Cerebellum (tissue), 4 donors: ENCODE measurements at places on chromosomes 3 and 15.

GRCh38 chr15:92634060-92634459 is 21.5 kb downstream of the FAM174B start:
- no peak for DNase-seq

DNA sequence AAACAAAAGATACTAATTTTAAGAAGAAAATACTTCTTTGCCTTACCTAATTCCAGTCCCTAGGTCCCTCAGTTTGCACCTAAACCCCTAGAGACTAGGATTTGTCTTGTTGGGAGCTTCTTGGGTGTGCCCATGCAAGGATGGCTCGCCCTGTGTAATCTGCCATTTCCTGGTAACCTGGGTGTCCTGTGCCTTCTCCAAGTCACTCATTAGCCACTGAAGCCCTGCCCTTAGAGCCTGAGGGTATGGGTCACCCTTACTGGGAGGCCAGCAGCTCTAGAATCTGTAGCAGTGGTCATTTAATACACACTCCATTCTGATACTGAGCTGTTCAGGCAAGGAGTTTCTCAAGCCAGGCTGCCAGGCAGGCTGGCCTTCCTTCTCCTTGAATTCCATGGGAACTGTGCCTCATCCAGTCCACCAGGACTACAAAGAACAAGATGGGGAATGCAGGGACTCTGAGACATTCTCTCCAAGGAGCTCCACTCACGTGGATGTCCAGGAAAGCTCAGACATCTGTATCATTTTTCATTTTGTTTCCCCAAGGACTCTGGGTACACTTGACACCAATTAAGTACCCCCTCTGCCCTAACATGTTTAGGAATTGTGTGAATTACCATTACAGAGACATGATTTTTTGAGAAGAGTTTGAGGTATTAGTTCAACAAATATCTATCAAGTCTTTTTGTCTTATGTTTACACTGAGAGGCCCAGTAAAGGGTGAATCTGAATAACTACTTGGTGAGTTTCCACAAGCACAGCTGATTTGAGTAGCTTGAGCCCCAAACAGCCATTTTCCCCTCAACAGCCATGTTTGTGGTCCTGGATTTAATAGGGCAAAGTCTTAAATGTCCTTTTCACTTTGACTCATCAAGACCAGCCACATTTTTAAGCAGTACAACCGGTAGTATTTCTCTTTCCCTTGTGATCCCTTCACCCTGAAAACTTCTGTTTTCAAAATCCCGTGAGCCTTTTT is 52.6 kb downstream of the ARNT2 start:
- no peak for DNase-seq

DNA sequence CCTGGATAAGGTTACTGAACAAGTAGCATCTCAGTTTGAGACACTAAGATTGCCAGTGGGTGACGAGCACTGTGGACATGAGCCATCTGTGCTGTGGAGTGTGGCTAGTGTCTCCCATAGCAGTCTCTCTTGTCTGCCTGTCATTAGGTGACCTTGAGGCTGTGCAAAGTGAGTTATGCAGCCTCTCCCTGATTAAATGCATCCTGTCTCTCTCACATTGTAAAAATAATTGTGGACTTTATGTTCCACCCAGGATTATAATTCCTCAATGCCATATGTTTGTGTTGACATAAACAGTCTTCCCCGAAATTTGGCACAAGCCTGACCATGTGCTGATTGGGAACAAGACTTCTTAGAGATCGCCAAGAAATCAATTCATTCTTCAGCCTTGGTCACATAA is 168.9 kb downstream of the MYRIP start:
- peak; percentile 41 for DNase-seq

DNA sequence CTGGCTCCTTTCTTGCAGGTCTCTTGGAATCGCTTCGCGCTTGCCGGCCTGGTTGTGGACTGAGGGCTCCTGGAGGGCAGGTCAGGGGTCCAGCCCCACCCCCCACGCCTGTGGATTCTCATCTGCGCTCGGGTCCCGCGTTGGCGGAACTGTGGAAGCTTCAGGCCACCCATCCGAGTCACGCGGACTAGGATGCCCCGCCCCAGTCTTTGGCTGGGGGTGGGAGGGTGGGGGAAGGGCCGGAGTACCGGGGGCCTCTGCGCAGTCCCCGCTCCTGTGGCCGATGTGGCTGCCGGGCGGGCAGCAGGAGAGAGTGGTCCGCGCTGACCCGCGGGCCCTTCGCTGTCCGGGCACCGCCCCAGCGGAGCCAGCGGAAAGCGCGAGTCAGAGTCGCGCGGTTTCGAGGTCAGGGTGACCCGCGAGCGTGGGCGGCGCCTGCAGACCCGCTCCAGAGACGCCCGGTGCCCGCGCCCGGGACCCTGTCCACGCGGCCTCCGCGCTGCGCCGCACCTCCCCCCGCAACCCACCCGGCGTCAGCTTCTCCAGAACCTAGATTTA is 114.2 kb downstream of the KLF13 start:
- DNase-seq: peak; percentile 73

DNA sequence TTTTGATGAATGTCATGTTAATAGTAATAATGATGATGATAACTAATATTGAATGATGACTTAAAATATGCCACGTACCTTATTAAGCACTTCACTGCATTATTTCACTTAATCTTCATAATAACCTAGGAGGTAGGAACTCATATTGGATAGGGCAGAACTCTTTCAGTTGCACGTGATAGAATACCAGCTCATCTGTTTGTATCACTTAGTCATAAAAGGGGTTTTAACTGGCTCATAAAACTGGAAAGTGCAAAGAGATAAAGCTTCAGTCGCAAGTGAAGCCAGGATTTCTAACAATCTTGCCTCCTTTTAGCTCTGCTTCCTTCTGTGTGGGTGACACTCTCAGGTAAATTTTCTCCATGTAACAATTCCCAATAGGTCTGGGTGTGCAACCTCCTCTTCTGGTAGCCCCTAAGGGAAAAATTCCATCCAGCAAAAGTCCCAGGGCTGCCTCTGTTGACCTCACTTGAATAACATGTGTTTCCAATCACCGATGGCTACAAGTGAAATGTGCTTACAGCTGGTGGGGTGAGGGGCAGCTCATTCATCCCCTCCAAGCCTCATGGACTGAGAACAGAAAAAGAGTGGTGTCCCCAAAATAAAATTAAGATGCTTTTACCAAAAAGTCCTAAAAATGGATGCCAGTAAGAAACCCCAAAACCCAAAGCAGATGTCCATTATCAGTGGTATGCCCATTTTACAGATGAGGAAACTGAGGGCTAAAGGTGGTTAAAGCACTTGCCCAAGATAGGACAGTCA is 9.3 kb downstream of the GXYLT2 start:
- DNase-seq: no peak

GRCh38 chr3:116001151-116001621 is 377.9 kb downstream of the GAP43 start:
- DNase-seq: no peak

DNA sequence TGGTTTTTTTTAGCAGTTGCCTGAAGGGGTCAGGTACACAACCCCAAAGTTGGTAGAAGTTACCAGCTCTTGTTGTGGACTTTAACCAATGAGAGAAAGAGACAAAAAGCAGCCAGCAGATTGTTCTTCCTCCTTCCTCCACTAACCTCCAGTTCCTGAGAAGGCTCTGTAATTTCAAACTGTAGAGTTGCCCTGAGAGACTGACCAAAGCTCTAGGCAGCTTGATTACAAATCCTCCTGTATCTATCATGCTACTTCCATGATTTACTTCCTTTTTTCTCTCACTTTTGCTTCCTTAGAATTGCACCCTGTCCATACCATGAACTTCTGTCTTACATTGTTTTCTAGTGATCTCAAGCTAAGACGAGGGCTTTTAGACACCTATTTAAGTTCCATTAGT is 29.2 kb downstream of the NSUN3 start:
- no peak for DNase-seq

DNA sequence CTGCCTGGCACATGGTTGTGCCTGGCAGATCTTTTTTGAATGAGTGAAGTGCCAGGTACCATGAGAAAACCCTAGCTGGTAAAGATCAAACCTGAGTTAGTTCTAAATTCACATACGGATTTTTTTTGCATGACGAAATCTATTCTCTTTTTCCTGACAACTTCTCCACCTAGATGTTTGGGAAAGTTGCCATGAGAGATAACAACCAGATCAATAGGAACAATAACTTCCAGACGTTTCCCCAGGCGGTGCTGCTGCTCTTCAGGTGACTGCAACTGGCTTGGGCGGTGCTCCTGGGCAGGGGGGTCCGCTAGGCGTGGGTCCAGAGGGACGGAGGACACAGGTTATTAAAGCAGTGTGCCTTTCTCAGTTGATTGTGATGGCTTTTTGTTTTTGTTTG is 71.8 kb downstream of the CHDH start:
- DNase-seq: no peak

DNA sequence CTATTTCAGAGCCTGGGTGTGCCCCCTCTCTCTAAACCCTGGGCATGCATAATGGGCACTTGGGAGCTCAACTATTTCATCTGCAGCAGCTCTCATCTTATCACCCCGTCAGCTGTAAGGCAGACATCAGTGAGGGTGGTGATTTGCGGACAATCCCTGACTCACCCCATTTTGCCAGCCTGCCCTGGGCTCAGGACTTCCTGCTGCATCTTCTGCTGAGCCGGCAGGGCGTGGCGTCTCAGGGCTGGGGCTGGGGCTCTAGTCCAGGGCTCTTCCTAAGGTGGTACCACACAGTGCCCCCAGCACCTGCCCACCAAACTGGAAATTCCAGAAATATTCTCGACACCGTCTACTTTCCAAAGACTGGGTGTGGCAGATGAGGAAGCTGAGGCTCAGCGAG is 925 bp upstream of the PSTPIP1 start:
- DNase-seq: no peak

DNA sequence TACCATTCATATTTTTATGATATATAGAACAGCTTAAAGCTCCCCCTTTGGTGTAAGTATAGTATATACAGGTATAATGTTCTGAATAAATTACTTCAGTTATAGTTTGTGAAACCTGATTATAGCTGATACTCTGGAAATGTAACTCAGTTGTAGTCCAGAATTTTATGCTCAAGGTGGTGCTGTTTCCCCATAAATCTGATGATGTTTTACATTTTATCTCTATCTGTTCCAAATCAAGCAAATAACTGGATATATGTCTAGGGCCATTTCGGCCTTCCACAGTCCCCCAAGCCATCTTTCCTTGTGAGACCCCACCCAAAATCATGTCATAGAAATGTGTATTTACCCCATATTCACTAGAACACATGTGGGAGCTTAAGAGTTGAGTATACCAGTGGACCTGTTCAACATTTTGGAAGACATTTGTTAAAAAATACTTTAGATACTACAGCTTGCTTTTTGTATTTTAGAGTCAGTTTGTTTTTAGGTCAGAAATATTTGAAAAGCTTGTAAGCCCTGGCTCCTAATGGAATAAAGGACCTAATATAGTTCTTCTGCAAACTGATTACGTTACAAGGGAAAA is 107.1 kb downstream of the ATG7 start:
- DNase-seq: peak; percentile 49

DNA sequence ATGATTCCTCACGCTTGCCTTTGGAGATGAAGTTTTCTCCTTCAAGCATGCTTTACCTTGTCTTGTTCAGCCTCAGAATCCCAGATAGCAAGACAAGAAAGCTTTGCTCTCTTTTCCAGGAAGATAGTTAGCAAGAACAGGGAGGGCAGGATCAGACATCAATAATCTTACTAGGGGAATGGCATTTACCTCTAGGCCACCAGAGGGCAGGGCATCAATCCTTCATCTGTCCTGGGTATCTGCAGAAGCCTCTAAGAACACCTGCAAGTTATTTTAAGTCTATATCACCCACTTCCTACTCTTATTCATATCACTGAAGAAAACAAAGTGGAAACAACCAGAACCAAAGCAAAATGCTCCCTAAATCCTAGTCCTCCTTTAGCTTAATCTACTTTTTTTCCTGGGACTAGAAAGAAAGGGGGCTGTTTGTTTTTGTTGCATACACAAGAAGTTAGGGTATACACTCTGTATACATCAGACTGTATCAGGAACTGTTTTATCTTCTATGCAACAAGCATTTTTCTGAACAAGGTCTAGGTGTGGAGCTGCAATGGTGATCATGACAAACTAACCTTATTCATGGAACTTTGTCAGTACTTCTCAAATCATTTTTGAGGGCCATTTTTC is 862.5 kb downstream of the CADM2 start:
- DNase-seq: no peak

GRCh38 chr3:25169151-25169550 is 258.9 kb upstream of the RARB start:
- DNase-seq: no peak

- no peak for DNase-seq
Observed at GRCh38 chr3:143596957-143597642, 251.2 kb downstream of the SLC9A9 start.

DNA sequence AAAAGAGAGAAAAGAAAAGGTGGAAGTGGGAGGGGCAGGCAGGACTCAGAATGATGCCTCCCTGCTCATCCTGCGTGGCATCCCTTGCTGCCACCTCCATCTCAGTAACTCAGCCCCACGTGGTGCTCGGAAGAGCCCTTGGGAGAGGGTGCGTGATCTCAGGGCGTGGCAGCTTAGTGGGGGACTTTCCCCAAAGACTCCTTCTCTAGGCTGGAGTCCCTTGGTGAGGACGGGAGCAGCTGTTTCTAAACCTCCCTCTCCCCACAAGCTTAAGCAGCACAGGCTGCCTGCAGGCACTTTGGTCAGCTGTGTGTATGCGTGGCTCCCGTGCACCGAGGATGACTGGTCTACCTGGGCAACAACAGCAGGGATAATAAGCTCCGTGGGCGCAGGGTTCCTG is 7.4 kb upstream of the ANPEP start:
- no peak for DNase-seq

- DNase-seq: no peak
Observed at GRCh38 chr15:52683580-52683979, 4.4 kb upstream of the ATOSA start.

GRCh38 chr3:177441276-177441812 is 244.1 kb upstream of the TBL1XR1 start:
- DNase-seq: no peak

GRCh38 chr3:194468086-194468485 is 18.7 kb downstream of the ATP13A3 start:
- DNase-seq: no peak

DNA sequence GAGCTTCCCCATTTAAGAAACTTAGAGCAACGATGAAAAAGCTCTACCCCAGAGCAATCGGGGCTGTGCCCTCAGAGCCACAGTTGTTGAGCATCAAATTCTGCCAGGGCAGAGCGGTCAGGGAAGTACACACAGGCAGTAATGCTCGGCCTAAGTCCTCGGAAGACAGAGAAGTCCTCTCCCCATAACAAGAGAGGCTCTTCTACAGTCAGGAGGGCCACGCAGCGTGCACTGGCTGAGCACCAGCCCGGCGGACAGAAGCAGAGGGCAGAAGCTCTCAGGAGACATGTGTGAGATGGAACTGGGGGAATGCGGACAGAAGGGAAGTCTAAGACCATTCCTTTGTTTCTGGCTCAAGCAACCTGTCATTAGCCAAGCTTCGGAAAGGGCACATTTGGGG is 95.9 kb downstream of the XXYLT1 start:
- DNase-seq: no peak

DNA sequence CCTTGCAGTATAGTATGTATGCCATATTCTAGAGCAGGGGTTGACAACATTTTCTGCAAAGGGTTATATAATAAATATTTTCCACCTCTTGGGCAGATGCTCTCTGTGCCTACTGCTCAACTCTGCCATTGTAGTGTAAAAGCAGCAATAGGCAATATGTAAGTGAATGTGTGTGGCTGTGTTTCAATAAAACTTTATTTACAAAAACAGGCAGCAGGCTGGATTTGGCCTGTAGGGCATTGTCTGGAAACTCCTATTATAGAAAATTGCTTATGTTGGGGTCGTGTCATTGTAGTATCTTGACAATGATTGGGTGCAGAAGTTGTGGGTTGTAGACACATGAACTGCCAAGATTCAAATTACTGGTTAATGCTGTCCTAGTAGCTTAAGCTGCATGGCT is 153.6 kb upstream of the CNTN3 start:
- no peak for DNase-seq
